ENCODE measurements at places on chromosomes 6 and 20. TPM values are rescaled to one million over a fixed set of nuclear protein-coding genes. Genes with fewer than 3 reads are reported as not detected.

SOX18 gene
- total RNA-seq = 0.05 TPM

TPBG gene
- 38.4 TPM for total RNA-seq

FKBP1C gene
- 0.10 TPM for total RNA-seq

ATP6V1G2 gene
- total RNA-seq = 1.0 TPM

SRC gene
- 36.6 TPM for total RNA-seq

SRMS gene
- not detected for total RNA-seq

HCRTR2 gene
- total RNA-seq = not detected

GRCh38 chr6:70041411-70041810, 175.1 kb downstream of the COL19A1 start:
- no peak for DNase-seq

- DNase-seq = peak; percentile 48
Measured at GRCh38 chr6:35678021-35678654, 10.6 kb downstream of the FKBP5 start.

DNA sequence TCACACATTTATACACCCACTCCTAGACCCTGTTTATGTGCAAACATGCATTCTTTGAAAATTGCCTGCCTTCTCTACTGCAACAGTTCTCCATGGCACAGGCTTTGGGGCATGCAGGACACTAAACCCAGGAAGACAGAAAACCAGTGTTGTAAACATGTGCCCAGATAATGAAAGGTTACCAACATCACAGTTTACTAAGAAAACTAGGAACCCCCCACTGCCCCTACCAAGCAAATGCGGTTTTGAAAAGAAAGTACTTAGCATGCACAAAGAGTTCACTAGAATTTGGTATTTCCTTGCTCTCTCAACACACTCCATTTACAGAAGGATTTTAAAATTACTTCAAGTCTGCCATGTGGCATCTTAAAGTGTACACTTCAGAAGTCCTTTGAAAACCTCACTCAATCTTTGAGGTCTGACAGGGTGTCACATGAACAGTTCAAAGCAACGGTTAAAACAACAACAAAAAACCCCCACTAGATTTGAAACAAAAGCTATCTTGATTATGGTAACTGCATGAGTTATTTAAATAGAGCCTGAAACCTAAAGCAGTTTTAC, 245.0 kb downstream of the GMPR start:
- DNase-seq = no peak

DNA sequence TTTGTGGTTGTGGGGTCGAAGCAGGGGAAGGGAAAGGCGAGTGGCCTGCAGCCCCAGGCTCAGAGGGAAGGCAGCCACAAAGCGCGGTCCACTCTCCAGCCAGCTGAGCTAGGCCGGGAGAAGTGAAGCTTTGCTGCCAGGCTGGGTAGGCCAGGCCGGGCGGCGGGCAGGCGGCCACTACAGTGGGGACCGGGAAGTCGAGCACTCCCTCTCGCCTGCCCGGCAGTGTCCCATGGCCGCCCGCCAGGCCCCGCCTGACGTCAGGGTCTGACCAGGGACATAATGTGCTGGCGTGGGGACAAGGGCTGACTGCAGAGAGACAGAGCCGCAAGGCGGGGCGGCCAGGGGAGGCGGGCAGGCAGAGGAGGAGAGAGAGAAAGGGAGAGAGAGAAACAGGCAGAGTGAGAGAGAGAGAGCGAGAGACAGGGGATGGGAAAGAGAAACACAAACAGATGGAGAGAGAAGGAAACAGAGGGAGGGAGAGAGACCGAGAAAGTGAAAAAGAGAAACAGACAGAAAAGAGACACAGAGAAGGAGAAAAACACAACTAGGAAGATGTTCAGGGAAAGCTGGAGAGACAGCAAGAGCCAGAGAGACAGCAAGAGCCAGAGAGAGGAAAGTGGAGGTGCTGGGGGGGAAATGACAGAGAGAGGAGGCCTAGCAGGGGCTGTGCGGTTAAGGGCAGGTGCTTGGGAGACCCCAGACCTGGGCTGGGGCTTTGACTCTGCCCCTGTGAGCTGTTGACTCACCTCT, 94.5 kb upstream of the PTPN1 start:
- DNase-seq = peak; percentile 70

GRCh38 chr20:60283281-60283680, 325.1 kb downstream of the CDH26 start:
- DNase-seq = no peak

DNA sequence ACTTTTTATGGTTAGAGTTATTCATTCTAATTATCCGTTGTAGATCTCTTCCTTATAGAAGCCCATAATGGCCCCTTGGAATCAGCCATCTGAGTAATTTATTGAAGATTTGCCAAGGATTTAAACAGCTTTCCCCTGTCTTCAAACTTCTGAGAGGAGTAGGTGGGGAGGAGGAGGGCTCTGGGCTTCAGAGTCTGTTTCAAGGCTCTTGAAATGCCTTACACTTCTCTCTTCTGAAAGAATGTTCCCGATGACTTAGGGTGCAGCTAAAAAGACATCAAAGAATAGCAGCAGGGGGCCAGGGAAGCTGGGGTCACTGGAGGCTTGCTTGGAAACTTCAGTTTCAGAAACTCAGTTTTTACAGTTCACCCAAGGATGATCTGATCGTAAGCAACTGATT, 165.3 kb downstream of the ZDHHC14 start:
- DNase-seq = no peak

GRCh38 chr20:60906555-60906954, 345.5 kb upstream of the CDH4 start:
- DNase-seq = no peak

DNA sequence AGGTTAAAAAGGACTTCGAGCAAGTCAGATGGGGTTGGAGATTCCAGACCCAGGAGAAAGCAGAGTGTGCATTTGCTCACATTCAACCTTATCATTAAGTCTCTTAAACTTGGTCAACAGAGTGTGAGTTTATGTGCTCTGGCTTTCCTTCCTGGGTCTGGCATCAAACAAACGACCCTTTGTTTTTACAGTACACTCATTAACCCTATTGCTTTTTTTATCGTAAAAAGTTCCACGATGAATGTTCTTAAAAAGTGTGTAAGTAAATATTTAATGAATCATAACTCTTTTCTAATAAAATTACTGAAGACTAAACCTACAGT, 2.5 kb downstream of the FYN start:
- DNase-seq = peak; percentile 16

DNA sequence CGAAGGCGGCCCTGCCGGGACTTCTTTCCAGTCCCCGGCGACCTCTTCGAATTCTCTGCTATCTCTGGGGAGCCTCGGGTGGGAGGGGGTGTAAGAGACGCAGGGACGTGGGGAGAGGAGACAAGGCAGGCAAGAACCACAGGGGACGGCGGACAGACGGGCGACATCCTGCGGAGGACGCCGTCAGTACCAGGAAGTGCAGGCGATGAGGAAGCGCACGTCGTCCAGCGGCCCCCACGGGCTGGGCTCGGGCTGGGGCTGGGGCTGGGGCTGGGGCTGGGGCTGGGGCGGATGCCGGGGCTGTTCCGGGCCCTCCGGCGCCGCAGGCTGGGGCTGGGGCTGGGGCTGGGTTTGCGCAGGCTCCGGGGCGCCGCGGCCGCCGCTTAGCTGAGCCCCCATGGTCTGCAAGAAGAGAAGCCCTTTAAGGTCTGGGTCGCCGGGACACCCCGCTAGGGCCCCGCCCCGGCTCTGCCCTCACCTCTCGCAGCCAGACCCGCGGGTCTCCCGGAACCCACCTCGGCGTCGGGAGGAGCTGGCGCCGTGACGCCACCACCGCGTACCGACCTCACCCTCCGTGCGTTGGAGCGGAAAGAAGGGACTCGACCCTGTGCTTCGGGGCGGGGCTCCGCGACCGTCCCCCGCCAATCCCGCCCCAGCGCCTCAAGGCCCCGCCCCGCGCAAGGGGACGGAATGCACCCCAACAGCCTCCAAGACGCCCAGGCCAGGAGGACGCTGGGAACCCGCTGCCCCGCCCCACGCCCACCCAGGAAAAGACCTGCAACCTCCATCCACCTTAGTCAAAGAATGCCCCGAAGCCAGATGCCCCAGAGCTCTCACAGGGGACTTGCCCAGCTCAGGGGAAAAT, at the start of gene MMP24OS:
Gene MMP24OS, minus strand, starts transcription at position 592 of the 865 bp plus-strand sequence. Its CDS starts 193 bp downstream, at position 399.
- peak; percentile 63 for DNase-seq

DNA sequence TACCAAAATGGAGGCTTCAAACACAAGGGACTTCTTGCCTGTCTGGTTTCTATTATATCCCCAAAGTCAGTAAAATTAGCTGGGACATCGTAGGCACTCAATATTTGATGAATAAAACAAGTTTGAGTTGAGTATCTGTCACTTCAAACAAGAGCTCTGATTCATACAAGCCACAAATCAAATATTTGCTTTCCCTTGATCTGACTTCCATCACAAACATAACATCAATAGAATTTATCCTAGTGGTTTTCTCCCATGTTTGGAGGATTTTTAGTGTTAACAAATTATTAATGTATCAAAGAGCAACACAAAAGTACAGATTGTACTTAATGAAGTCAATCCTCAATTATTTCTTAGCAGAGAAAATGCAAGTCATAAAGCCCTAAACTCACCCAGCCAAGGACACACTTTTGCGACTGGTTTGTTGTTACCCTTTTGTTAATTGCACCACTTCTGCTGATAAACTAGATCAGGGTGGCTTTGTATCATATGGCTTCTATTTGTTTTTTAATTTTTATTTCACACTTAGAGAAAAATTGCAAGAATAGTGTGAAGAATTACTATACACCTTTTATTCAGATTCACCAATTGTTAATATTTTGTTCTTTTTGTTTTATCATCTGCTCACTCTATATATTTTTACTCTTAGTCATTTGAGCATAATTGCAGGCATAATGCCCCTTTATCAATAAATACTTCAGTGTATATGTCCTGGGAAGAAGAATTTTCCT, 117.4 kb upstream of the PRDM1 start:
- no peak for DNase-seq

- no peak for DNase-seq
Measured at GRCh38 chr6:53805016-53805415, 10.2 kb downstream of the LRRC1 start.

DNA sequence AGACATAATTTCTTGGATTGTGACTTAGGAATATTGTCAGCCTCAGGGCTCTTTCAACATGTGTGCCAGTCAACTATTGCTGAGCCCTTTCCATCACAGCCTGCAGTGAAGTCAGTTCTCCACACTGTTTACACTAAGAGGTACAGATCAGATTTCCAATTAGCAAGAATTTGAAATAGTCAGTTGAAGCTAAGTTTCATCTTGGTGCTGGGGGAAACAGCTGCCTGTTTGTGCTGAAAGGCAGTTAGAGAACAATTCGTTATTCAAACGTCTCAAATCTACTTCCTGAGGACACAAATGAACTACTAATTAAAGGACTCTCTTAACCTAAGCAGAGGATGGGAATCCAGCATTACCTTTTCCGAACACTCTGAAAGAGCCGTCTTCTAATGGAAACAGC, 25.9 kb downstream of the ADGRF1 start:
- DNase-seq = no peak

- peak; percentile 1 for DNase-seq
Measured at GRCh38 chr6:49692534-49692933, 20.8 kb downstream of the CRISP2 start.

GRCh38 chr20:48722002-48722731, 105.6 kb downstream of the PREX1 start:
- DNase-seq = peak; percentile 36

DNA sequence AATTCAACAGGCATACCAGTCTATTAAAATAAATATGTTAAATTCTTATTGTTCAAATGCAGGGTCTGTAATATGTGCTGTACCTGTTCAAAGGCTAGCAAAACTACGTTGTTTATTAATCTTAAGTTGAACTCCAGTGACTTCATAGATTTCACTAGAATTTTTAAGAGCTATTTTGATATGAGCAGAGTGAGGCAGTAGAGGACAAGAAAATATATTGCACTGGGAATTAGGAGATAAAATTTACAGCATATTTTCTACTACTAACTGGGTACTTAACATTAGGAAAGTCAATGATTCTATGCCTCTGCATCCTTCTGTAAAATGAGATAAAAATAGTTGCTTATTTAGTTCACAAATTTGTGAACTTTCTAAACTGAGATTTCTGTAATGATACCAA, 162.2 kb upstream of the BMP5 start:
- DNase-seq = no peak

- peak; percentile 75 for DNase-seq
Measured at GRCh38 chr6:125888989-125889656, 67.4 kb upstream of the HINT3 start.

DNA sequence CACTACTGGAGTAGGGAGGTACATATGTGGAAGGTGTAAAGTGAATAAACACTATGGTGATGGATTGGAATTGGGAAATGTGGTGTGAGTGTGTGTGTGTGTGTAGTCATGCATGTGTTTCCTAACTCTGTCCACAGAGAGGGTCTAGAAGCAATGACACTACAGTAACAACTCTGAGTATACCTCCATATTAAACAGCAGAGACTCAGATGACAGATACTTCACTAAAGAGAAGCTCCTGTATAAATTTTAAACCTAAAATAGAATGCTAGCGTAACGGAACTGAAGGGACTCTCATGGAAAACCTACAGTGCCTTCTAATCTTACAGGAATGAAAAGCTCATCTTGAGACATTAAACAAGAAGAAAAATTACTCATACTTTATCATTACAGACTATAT, 150.5 kb downstream of the SLC16A10 start:
- DNase-seq = peak; percentile 34

DNA sequence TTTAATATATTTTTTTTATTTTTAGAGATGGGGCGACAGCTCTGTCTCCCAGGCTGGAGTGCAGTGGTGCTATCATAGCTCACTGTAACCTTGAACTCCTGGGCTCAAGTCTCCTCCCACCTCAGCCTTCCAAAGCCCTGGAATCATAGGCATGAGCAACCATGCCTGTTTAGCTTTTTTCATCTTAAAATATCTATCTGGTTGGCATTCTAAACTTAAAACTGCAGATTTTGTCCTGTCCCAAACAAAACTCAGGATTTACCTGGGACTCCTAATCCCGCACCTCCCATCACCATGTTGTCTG, 124.7 kb downstream of the SULF2 start:
- DNase-seq = no peak

GRCh38 chr6:20056350-20056992, 155.8 kb downstream of the MBOAT1 start:
- peak; percentile 82 for DNase-seq

GRCh38 chr6:8017705-8018104, 46.5 kb downstream of the BLOC1S5 start:
- DNase-seq = no peak

- no peak for DNase-seq
Measured at GRCh38 chr6:112269114-112269513, 14.7 kb upstream of the LAMA4 start.
